NCI-H2227 treated with DMSO at 0.1 percent for 48 hours (cell line): ENCODE measurements at places on chromosomes 2 and 18.

DNA sequence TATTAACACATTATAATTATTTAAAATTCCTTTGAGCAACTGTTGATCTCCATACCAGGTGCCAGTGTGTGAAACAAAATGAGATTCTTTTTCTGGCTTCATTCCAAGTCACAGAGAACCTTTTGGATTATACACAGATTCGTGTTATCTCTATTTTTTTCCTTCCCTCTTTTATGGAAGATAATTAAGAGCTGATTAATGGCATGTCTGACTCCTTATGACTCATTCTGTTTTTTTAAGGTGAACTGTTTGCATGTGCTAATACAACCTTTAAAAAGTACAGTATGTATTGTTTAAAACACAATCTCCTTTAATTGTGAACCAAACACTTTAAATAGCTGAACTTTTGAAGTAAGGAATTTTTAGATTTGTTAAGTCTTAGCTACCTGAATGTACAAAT lies 39.3 kb downstream of the PELI1 start:
- no peak for DNase-seq

DNA sequence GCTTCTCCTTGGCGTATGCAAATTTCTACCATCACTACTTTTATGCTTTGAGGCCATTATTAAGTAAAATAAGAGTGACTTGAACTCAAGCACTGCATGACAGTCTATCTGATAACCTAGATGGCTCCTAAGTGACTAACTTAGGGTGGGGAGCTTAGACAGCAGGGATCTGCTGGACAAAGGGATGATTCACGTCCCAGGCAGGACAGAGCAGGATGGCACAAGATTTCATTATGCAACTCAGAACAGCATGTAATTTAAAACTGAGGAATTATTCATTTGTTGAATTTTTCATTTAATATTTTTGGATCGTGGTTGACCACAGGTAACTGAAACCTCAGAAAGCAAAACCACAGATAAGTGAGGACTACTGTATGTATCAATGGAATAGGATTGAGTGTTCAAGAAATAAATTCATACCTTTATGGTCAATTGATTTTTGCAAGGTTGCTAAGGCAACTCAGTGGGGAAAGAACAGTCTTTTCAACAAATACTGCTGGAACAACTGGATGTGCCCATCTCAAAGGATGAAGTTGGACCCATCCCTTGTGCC lies 115.3 kb downstream of the MBD2 start:
- no peak for DNase-seq

DNA sequence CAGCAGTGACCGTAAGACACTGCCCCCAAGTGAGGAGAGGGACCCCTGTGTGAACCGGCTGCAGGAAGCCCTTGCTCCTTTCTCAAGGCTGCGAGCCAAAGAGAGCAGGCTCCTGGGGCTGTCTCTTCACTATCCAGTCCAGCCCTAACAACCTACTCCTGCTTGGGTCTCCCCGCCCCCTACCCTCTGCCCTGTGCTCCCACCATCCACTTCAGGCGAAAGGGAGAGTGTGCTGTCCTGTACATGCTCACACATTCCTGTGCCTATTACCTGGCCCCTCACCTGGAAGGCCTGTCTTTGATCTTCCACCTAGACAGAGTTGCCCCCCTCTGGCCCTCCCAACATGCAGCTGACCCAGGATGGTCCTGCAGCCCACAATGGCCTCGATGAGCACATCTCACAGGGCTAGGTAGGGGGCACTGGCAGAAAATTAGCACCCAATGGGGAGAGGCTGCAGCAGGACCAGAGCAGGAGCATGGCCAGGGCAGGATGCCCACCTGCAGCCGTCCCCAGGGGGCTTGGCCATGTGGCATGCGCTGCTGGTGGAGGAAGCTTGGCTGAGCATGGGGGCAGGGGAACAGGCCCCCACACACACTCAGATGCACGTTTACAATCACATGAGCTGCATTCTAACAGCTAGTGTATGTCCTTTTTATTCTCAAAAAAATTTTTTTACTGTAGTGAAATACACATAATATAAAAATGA lies 93.5 kb downstream of the POLR1A start:
- DNase-seq = no peak

- peak; percentile 45 for DNase-seq
Measured at GRCh38 chr2:17867133-17867532, 11.3 kb upstream of the KCNS3 start.

- DNase-seq = no peak
Measured at GRCh38 chr2:2657121-2657962, 326.3 kb upstream of the MYT1L start.

- peak; percentile 45 for DNase-seq
Measured at GRCh38 chr2:216498070-216498378, 620 bp upstream of the RPL37A start.

DNA sequence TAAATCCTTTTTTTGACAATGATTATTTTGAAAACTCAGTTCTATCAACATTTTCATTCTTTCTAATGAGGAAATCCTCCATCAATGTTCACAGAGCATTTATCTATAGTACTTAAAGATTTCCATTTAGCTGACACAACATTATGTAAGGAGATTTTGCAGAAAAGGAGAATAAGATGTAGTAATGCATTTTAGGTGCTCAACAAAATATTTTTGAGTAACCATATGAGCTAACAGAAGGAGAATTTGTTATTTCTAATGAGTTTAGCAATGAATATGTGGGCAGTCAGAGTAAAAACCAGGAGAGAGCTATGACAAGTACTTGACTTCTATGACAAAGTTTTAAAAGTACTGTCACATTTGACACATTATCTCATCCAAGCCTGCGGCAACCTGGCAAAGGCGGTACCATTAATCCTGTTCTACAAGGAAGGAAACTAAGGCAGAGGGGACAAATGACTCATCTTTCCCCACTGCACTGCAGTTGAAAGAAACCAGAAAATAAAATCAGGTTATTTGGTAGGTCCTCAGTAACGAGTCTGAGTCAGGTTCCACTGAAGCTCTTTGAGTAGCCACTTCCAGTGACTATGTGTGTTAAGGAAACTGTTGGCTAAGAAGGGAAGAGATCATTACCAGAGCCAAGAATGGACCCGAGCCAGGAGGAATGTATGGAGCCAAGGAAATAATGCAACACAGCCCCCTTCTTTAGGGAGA lies 134.1 kb upstream of the ITGB6 start:
- DNase-seq = no peak
